ENCODE measurements at places on chromosomes 1 and 21. TPM values are rescaled to one million over a fixed set of nuclear protein-coding genes. Genes with fewer than 3 reads are reported as not detected.

DNA sequence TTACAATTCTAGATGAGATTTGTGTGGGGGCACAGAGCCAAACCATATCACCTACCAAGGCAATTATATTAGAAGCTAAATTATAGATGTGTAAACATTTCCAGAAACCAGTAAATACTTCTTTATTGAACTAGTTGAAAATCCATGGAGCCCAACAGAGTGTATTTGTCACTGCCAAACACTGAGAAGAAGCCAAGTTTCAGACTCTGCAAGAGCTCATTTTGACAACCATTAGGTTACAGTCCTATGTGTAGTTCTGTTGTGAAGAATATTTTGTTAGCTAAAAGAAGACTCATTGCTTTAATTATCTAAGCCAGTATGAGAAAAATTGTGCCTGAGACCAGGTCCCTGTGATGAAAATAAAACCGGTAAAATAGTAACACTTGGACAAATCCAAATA, 358.9 kb upstream of the SGIP1 start:
- DNase-seq, result no peak

IFNLR1 gene
- 6.1 TPM for total RNA-seq

SLC1A7 gene
- not detected for total RNA-seq

DNA sequence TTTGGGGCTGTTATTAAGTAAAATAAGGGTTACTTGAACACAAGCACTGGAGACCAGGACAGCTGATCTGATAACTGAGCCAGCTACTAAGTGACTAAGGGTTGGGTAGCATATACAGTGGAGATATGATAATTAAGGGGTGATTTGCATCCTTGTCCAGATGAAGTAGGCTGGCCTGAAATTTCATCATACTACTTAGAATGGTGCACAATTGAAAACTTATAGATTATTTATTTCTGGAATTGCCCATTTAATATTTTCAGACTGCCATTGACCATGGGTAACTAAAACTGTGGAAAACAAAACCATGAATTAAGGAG, 3.8 kb upstream of the CD1B start:
- DNase-seq, result no peak

GRCh38 chr1:167737169-167737568, 15.4 kb downstream of the MPZL1 start:
- DNase-seq, result no peak

GRCh38 chr1:209809611-209810010, 3.7 kb upstream of the IRF6 start:
- DNase-seq, result no peak

SLC9C2 gene
- total RNA-seq, result not detected

GRCh38 chr1:38896169-38896568, 14.8 kb upstream of the GJA9 start:
- no peak for DNase-seq

GRCh38 chr1:241715956-241716355, 63.9 kb downstream of the WDR64 start:
- no peak for DNase-seq

DNA sequence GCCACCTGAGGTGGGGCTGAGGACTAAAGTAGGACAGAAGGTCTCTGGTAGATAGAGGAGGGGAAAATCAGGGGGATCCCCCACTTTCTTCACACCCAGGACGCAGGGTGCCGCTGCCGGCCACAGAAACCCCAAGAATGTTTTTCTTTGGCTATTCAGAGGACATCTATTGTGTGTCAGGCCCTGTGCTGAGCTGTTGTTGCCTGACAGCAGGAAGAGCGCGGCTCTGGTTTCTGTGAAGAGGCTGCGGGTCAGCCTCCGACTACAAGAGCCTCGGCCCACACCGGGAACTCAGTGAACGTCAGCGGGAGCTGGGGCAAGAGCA, 407 bp upstream of the PIGV start:
- DNase-seq, result no peak

CNTN2 gene
- total RNA-seq, result not detected

DNA sequence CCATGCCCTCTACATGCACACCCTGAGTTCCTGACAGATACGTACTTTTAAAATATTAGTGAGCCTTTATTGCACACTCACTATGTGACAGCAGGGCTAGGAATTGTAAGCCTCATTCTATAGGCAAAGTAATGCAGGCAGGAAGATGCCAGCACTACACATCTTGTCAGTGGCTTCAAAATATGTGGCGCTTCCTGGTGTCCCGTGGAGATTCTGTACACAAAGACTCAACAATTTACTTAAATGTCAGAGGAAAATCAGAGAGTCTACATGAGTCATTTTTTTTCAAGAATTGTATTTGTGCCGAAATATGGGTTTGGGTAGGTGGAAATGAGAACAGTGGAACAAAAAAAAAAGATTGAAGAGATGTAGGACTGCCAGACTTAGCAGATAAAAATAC, 27.6 kb downstream of the RNASEL start:
- no peak for DNase-seq

MIA3 gene
- total RNA-seq, result 53.4 TPM

LCE2B gene
- total RNA-seq, result not detected

DNA sequence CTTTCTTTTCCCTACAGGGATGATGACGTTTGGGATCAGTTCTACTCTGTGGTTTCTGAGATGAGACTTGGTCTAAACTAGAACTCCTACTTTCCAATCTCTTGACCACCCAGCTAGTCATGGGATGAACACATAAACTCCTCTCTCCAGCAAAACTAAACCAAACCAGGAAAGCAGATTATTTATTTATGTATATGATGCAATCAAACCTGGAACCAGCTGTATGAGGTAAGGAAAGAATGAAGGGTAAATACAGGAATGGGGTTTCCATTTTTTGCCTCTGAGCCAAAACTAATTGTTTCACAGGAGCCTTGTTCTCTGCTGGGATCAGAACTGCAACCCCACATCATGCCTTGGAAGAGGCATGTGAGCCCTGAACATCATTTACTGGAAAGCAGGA, 3.3 kb upstream of the AGT start:
- no peak for DNase-seq

- DNase-seq, result no peak
These were observed 2.8 kb downstream of the SZRD1 start for GRCh38 chr1:16369821-16370220.

DNA sequence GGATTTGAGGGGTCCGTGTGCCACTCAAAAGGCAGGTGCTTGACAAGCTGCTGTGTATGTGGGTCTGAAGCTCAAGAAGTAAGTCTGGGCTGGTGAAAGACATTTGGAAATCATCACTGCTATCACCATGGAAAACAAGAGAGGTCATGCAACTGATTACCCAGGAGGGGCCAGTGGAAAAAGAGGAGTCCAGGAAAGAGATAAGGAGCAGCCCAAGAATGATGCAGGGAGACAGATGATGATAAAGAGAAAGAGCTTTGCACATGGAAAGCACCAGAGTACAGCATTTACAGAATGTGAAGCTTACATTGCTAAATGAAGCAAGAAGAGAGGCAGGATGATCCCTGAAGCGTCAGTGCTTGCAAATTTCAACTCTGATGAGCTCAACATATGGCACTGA, 203.2 kb downstream of the SETD4 start:
- DNase-seq, result no peak

GRCh38 chr1:157700732-157701131, at the start of gene FCRL3:
Gene FCRL3, minus strand, starts transcription at chr1:157700769. Its CDS starts 280 bp downstream, at chr1:157700489.
- DNase-seq, result no peak

IVL gene
- not detected for total RNA-seq

All from Caco-2 (cell line).